Testis (tissue), 5 donors: ENCODE measurements at places on chromosomes 12 and 14. TPM values are rescaled to one million over a fixed set of nuclear protein-coding genes. Genes with fewer than 3 reads are reported as not detected.
A peak's percentile ranks its signal among the peaks of the same experiment; 100 is the strongest.

DNA sequence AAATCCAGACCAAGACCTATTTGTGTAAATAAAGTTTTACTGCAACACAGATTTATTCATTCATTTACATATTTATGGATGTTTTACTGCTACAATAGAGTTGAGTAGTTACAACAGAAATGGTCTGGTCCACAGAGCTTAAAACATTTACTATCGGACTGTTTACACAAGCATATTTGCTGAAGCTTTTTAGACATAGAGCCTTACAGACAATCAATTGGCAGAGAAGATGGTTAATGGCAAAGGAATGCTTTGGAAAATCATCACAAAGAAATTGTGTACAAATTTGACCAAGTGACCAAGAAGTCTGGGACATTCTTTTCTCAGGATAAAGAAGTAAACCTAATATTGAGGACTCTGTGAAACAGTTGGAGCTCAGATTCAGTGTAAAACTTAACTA, 504.3 kb downstream of the SLC16A7 start:
- no peak for DNase-seq

DNA sequence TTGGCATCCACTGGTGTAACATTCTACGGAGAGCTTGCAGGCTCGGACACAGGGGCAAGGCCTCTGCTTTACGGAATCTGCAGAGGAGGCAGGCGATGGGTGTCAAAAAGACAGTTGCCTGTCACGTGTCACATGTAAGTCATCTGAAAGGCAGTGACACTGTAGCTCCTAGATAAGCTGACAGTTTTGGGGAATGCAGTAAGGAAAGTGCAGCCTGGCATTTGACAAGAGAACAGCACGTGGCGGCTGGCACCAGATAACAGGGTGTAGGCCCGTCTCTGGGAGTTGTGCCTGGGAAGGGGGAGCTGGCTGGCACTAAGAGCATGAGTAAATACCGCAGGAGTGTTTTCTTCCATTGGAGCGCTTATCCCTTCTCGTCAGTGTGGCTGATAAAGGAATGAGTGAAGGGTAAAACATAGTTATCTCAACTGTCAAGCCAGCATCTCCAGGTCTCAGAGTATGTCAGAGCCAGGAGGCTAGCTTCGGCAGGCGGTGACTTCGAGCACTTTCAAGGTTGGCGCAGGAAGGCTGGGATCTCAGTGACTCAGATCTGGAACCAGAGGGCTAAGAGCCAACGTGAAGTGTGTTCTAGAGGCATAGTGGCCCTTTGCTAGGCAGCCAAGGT, 26.1 kb downstream of the ADCK1 start:
- no peak for DNase-seq

- no peak for DNase-seq
Measured at GRCh38 chr14:68146818-68147217, 327.2 kb downstream of the RAD51B start.

DNA sequence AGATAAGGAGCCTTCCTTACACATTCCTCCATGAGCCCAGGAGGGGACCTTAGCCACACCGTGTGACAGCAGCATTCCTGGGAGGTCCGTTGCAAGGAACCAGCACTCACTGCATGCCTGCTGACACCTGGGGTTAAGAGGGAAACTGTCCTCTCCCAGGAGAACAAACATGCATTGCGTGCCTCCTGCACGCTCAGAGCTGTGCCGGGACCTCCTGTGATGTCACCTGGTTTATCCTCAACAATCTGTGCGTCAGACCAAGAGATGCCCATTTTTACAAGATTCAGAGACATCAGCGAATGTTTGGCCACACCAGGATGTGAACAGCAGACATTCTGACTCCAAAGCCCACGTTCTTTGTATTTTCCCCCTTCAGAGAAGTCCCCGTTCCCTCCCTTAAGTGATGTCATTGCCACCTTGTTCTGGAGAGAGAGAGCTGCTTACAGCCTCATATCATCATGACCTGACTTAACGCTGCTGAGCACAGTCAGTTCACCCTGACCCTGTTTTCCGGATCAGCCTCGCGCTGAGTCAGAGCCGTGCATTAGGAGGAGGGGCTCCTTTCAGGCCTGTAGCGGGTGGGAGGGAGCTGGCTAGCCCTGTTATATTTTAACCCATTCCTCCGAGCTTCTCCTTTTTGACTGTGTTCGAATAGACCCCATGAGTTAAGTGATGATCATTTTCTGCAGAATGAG, 36.2 kb downstream of the TMEM120B start:
- peak; percentile 37 for DNase-seq

The STON2 gene
- polyA plus RNA-seq = 8.3 TPM
